ENCODE measurements at places on chromosomes 12 and 14.

DNA sequence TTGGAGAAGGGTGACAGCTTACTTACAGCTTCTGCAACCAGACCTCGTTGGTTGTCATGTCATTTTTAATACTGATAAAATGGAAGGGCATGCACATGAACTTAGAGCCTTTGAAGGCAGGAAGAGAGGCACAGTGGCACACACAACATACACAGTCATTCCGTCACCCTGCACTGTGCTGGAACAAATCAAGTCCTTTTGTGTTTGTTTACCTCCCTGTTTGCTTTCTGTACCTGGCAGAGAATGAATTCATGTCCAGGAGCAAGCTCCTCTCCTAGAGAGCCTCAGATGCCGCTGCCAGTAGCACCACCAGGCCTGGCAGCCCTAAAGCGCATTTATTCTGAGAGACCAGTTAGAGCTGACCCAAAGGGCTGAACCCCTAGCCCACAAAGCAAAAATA lies 460.3 kb downstream of the EGLN3 start:
- DNase-seq: no peak

DNA sequence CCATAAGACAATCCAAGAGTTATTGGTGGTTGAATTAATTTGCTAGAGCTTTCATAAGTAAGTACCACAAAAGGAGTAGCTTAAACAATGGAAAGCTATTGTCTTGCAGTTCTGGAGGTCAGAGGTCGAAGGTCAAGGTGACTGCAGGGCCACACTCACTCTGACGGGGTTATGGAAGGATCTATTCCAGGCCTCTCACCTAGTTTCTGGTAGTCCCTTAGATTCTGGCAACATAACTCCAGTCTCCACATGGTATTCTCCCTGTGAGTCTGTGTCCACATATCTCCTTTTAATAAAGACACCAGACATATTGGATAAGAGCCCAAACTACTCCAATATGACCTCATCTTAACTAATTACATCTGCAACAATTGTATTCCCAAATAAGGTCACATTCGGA lies 273.4 kb downstream of the FOXN3 start:
- no peak for DNase-seq

- DNase-seq: no peak
These were observed 175.6 kb downstream of the DUSP6 start for GRCh38 chr12:89176676-89177075.

DNA sequence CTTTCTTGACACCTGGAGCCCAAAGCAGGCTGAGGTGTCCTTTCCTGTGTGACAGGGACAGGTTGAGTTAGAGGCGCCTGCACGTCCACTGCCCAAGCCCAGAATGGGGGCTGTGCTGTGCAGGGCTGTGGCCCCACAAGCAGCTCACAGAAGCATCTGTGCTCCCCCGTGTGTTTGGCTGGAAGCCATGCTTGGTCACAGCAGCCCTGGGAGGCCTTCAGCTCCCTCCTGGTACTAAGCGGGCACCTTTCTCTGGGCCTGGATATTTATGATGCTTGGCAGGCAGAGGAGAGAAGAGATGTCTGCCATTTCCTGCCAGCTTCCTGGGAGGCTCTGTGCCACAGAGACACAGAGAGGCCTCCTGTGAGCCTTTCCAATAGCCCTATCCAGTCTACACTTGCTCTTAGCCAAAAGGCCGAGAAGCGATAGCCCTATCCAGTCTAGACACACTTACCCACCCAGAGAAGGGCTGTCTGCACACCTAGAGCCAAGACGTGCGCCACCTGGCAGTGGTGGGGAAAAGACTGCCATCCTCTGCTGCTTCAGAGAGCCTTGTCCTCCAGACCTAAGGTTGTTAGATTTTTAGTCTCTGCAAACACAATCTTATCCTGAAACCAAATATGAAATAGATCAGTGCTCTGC lies 117.4 kb downstream of the GCH1 start:
- DNase-seq: no peak

DNA sequence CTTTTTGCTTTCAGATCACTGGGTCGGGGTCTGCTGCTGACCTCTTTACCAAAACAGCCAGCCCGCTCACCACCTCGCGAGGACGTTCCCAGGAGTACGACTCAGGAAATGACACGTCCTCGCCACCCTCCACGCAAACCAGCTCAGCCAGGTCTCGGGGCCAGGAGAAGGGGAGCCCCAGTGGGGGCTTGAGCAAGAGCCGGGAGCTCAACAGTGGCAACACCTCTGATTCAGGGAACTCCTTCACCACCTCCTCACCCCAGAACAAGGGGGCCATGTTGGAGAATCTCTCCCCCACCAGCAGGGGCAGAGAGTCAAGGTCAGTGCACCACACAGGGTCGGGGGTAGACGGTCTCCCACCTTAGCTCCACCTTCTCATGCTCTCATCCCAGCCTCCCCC lies 33.4 kb upstream of the HSPB8 start:
- no peak for DNase-seq

GRCh38 chr12:91241756-91242155 lies 59.1 kb upstream of the DCN start:
- no peak for DNase-seq

- DNase-seq: no peak
These were observed 28.4 kb downstream of the LRTM2 start for GRCh38 chr12:1848745-1849144.

DNA sequence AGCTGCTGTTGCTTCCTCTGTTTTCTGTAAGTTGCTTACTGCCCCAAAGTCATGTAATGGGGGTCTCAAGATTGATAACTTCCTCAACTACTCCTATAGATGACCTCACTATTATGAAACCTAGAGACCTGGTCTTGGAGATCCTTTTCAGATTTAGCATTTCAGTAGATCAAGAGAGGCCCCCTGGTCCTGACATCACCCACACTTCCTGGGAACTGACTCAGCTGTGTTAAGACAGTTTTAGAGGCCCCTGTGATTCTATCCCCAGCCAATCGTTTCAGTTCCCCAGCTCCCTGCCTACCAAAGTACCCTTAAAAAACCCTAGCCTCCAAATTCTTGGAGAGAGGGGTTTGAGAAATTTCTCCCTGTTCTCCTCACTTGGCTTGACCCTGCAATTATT lies 9.2 kb upstream of the ARG2 start:
- DNase-seq: no peak

- no peak for DNase-seq
These were observed 105.1 kb downstream of the KICS2 start for GRCh38 chr12:64116969-64117368.

- no peak for DNase-seq
These were observed 30.5 kb downstream of the ANKRD9 start for GRCh38 chr14:102479107-102479506.

- DNase-seq: no peak
These were observed 106.0 kb downstream of the HMGA2 start for GRCh38 chr12:65930114-65930828.

- DNase-seq: no peak
These were observed 60.2 kb downstream of the LRCOL1 start for GRCh38 chr12:132550014-132550802.

DNA sequence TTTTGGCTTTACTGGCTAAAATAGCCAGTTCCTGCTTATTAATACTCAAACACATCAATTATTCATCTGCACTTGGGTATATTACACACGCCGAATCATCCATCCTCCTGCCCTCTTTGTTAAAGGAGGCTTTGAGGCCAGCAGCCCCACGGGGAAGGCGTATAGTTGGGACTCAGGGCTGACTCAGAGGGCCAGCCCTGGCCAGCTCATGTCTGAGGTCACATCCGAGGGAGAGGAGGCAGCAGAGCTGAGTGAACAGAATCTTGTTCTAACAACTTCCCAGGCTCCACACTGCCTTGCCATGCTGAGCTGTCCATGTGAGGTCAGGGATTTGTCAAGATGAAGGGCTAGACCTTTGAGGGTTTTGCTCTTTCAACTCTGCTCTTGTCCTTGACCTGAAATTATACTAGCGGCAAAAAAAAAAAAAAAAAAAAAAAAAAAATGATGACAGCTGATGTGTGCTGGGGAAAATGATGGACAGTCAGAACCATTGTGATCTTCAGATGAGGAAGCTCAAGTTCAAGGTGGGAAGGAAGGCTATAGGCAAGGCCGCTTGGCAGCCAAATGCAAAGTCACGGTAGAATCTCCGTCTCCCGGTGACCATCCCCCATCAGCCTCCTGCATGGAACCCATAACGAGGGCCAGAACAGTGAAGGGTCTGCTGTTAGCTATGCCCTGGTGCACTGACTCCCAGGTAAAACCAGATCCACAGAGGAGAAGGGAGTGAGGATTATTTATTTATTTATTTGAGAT lies 12.5 kb upstream of the MARK3 start:
- peak; percentile 99 for DNase-seq

- no peak for DNase-seq
These were observed 4.4 kb downstream of the AVIL start for GRCh38 chr12:57813971-57814772.

DNA sequence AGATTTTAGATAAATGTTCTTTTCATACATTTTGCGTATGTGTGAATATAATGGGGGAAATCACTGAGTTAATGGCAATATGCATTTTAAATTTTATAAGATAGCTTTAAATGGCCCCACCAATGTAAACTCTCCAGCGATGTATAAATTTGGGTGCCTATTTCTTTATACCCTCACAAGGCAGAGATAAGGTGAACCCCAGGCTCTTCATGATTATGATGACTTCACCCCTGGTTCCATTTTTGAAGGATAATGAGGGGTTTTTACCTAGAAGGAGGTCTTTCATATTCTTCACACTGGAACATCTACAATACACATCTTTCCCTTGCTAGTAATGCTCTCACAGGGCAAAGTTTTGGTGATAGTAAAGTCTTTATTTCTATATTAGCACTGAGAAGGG lies 35.2 kb downstream of the KLRG1 start:
- DNase-seq: no peak

- DNase-seq: no peak
These were observed 28.2 kb downstream of the EEA1 start for GRCh38 chr12:92900941-92901340.

DNA sequence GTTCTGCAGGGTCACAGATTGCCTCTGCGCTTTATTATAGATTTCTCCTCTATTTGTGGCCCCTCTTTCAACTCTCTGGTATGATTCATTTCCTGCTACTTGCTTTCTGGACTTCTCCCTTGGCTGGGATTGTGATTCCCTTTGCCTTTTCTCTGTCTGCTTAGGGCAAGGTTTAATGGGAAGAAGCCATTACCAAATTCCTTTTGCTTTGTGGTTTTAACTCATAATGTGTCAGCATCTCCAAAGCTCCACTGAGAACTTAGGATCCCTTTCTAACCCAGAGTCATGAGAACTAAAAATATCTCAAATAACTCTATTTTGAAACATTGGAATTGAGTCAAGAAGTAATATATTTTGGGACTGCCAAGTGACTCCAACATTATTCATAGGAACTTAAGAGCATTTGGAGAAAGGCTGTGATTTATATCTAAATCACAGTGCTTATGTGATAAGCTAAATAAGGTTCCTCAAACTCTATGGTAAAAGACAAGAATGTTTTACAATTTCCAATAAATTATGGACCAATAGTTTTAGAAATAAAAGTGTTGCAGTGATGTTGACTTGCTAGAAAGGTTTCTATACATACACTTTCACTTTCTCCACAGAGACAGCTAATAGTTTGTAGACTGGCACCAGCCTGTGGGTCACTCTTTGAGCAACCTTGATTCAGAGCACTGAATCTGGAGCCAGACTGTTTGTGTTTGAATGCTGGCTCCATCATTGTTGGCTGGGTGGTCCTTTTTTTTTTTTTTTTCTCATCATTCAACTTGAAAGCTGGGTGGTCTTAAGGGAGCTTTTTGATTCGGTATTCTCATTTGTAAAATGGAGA lies 93.9 kb downstream of the DACT1 start:
- peak; percentile 89 for DNase-seq

DNA sequence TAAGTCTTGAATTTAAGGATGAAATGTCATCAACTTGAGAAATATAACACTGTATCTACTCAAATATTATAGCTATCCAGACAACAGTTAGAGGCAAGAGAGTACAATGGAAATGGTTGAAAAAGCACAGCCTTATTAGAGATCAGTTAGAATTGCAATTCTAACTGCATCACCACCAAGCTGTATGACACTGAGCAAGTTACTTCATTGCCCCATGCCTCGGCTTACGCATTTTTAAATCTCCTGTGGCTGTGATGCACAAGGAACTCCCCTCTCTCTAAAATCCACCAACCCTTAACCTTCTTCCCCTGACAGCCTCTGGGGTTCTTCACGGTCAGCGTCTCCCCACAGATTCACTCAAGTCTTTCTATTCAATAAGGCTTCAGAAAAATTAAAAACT lies 75.1 kb downstream of the MED13L start:
- DNase-seq: no peak

- DNase-seq: no peak
These were observed 28.4 kb upstream of the BDKRB2 start for GRCh38 chr14:96176275-96176674.

DNA sequence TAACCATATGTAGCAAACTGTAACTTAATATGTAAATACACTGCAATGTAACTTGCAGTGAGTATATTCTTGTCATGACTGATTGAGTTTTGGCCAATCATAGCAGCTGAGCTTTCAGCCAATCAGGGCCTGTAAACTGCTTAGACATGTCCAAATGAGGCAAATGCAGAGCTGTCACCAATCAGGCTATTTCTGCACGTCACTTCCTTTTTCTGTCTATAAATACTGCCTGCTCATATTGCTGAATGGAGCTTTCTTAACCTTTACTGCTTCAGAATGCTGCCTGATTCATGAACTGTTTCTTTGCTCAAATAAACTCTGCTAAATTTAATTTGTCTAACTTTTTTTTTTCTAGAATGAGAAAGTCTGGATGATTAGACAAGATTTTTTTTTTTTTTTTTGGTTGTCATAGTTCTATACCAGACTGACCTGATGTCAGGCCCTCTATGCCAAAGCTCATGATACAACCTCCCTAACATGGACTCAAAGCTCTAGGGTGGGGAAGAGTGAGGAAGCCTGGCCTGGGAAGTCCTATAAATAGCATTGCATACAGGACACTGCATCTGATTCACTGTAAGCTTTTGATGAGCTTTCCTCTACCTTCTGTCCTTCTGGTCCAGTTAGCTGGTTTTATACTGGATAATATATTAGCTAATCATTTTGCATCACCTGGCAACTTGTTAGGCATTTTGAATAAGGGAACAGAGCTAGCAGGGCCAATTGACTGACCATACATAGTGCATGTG lies 12.0 kb downstream of the MGP start:
- no peak for DNase-seq

- DNase-seq: peak; percentile 93
These were observed 146.8 kb upstream of the LRIG3 start for GRCh38 chr12:59067083-59067482.

GRCh38 chr12:21438643-21439042 lies 1.2 kb downstream of the PYROXD1 start:
- DNase-seq: peak; percentile 15

DNA sequence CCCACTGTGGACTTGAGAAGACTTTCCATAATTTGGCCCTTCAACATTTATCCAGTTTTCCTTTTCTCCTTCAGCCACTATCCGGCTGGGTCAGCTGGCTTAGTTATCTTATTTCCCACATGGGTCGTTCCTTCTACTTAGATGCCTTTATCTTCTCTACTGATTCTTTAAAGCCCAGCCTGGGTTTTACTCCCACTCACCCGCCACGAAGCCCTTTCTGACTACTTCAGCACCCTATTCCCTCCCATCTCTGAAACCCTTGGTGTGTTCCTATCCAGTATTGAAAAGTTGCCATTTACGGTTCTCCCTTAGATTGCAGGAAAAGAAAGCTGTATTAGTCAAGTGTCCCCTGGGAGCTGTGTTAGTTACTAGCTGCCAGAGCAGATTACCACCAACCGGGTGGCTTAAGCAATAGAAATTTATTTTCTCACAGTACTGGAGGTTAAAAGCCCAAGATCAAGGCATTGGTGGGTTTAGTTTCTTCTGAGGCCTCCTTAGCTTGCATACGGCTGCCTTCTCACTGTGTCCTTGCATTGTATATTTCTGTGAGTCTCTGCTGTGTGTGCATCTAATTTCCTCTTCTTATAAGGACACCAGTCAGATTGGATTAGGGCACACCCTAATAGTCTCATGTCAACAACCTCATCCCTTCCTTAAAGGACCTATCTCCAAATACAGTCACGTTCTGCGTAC lies 105.5 kb downstream of the GPATCH2L start:
- no peak for DNase-seq

Measured in epithelial cell of esophagus (primary cell).